ENCODE measurements at places on chromosomes 1 and 21. TPM values are rescaled to one million over a fixed set of nuclear protein-coding genes. Genes with fewer than 3 reads are reported as not detected.
A peak's percentile ranks its signal among the peaks of the same experiment; 100 is the strongest.

DNA sequence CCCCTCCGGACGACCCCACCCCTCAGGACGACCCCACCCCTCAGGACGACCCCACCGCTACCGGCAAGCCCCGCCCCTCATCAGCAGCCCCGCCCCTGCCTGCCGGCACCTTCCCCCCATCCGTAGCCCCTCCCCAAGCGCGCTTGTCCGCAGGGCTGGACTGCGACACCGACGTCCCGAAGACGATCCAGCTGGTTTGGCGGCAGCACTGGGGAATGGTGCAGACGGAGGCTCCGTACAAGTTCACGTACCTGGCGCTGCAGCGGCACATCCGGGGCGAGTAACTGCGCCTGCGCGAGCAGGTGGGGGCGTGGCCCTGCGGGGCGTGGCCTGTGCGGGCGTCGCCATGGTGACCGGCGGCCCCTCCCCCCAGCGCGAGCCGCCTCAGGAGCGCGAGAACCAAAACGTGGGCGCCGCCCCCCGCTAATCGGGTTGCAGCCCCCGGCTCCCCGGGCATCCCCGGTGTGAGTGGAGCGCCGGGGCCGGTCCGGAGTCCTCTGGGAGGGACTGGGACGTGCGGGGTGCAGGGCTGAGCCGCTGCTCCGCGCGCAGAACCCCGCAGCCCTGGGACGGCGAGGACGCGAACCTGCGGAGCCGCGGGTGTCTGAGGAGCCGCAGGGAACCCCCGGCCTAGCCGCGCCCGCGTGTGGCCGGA is 4.9 kb downstream of the RNF223 start:
- DNase-seq = peak; percentile 93

GRCh38 chr1:106817575-106817974 is 238.9 kb upstream of the PRMT6 start:
- DNase-seq = no peak

GRCh38 chr1:147624529-147624928 is 45.8 kb downstream of the ACP6 start:
- no peak for DNase-seq

The OR2AK2 gene
- not detected for total RNA-seq
